ENCODE measurements at places on chromosomes 7 and 10.

DNA sequence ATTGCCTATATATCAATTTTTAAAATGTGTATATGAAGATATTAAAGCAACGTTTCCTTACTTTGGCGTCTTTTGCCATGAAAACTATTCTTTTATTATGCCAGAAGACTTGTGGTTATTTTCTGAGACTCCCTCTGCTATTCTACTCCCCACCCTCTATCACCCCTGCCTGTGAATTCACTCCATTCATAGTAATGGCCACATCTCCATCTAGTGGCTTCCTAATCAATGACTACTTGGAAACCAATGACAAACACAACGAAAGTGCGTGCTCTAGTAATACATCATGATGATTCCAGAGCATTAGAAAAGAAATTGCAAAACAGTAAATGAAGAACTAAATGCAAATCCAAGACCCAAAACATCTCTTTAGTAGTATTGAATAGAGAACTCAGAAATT is 186.7 kb upstream of the HGF start:
- peak; percentile 52 for DNase-seq

DNA sequence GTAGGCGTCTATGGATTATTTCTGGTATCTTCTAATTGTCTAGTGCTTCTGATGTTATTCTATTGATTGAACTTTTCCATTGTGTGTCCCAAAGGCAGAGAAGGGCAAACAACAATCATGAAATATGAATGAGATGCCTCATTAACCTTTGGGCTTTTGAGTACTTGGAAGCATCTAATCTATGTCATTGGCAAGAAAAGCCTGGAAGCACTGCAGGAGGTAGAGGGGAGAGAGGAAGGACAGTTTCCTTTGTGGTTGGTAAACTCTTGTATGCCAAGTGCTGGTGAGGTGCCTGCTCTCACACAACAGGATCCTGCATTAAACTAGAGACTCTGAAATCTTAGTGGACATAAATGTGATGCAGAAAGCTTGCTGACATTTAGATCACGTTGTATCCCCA is 155.2 kb upstream of the TPK1 start:
- no peak for DNase-seq

GRCh38 chr10:97939446-97939990 is 89.9 kb downstream of the GOLGA7B start:
- DNase-seq = no peak

DNA sequence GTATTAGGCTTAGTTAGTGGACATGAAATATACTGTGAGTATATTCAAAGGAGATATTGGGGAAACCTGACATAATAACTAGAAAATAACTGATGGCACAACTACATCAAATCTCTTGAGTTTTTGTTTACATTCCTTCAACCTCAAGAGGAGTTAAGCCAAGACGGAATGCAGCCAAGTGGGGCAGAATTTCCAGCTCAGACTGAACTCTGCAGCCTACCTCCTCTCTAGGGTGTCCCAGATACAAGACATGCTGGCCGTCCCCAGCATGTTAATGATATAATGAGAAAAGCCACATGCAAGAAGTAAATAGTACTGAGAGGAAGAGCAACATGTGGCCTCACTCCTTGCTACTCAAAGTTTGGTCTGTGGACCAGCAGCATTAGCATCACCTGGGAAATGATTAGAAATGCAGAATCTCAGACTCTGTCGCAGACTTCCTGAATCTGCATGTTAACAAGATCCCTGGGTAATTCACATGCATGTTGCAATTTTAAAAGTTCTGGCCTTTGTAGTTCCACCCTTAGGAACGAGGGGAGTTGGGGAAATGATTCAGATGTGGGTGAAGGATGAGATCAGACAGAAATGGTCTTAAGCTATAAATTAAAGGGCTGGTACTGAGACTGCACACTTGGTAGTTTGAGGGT is 118.4 kb upstream of the CACUL1 start:
- peak; percentile 30 for DNase-seq

DNA sequence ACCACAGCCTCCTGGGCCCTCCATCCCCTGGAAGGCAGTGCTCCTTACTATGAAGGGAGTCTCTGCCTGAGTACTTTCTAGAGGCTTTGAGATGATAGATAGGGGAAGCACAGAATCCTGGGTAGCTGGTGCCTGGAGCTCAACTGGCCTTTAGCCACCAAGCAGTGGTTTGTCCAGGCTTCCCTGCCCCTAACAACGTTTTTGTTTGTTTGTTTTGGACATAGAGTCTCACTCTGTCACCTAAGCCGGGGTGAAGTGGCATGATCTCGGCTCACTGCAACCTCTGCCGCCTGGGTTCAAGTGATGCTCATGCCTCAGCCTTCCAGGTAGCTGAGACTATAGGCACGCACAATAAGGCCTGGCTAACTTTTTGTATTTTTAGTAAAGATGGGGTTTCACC is 289.4 kb downstream of the PLXNA4 start:
- DNase-seq = no peak

GRCh38 chr7:2231992-2232765 is 566 bp downstream of the MAD1L1 start:
- no peak for DNase-seq

DNA sequence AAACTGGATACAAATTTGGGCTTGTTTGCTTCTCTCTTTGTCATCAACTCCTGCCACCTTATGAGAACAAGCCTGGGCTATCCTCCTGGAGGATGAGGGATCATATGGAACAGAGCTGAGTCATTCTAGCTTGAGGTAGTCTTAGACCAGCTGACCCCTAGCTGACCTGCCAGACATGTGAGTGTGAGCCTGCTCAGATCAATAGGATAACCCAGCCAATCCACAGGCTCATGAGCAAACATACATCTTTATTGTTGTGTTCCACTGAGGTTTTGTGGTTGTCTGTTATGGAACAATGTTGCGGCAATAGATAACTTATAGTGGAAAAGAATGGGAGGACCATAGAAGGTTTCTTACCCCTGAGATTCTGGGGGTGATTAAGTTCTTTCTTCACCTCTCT is 54.5 kb upstream of the FAM180A start:
- DNase-seq = no peak

GRCh38 chr7:155358066-155358947 is 60.6 kb downstream of the INSIG1 start:
- DNase-seq = no peak

- no peak for DNase-seq
These were observed 2.4 kb upstream of the GRID1 start for GRCh38 chr10:86368987-86369386.

DNA sequence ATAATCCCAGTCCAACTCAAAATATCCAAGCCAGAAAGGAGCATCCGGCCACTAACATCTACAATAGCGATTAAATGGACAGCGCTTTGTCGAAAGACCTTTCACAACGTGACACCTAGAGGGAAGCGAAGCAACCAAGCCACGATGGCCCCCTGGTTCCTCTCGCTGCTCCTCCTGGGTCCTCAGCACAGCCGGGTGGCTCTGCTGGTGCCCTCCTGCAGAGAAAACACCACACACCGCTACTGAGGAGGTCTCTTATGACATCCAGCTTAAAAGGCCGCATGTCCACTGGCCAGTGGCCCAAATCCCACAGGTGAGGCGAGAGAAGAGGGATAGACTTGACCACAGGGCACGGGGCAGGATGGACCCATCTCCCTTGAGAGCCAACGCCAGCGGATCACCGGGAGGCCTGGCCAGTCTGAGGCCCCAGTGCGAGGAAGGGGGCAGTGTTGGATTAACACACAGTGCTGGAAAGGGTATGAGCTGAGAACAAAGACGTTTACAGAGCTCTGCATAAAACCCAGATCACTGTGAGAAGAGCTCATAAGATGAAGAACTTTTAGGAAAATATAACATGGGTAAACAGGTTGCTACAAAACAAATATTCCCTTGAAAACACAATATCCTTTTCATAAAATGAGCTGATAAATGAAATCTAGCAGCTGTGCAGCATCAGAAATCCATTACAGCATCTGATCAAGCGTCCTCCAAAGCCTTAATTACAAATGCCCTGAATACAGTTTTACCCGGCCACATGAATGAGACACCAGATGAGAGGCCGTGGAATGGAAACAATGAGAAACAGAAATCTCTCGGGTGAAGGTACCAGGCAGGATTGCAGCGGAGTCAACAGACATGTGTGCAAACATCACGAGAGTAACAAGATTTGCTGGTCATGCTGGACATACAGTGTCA is 236.7 kb downstream of the DIP2C start:
- no peak for DNase-seq

GRCh38 chr10:122307669-122308416 is 36.7 kb downstream of the BTBD16 start:
- DNase-seq = peak; percentile 97

- DNase-seq = no peak
These were observed 19.5 kb upstream of the PLPP4 start for GRCh38 chr10:120437541-120437940.

- no peak for DNase-seq
These were observed 5.5 kb downstream of the PRKAR2B start for GRCh38 chr7:107049971-107050532.

DNA sequence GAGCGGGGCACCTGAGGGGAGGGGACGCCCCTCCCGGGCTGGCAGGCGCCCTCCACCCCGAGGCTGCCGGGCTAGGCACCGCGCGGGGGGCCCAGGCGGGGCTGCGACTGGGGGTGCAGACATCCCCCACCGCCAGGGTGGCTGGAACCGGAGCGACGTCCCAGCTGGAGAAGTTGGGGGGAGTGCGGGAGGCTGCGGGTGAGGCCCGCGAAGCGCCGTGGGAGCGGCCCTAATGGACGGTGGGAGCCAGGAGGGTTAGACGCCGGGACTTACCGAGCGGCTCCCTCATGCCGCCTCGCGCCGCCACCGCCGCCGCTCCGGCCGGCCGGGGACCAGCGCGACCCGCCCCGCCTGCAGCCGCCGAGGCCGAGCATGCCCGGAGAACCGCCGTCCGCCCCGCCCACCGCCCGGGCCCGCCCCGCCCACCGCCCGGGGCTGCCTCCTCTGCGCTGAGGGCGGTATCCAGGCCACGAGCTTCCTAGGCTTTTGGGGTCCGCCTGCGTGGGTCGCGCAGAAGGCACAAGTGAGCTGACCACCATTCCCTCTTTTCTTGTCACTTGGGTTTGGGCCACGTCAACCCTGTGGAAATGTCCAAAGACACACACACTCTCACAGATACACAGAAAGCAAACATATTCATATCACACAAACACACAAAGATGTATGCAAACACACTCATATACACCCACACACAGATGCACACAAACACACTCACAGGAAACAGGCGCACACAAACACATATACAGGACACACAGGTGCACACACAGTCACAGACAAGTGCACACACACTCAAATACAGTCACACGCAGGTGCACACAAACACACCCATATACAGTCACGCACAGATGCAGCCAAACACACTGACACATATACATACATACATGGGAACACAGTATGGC is at the start of gene JCAD:
TSS of gene JCAD (minus strand) at position 378 of the 899 bp plus-strand sequence. CDS start 11,774 bp downstream, outside the sequence.
- no peak for DNase-seq

DNA sequence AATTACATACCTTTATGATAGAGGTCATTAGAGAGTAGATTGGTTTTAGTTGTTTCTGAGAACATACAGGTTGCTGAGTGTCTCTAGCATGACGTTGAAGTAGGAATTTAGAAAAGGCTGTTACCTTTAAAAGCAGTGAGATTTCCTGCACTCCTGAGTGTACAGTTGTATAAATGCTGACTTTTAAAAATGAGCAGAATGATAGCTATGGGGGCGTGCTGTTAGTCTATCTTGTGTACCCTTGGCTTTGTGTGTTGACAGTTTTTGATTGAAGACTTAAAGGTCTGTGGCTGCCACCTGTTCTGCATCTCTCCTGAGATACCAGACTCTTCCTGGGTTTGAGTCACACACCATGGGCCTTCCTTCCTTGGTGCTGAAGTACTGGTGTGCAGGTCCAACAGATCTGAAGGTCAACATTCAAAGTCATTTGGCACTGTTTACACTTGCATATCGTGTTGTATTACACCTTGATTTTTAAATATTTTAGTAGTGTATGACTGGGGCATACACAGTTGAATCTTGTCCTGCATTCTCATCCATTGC is 23.8 kb downstream of the DNAJB6 start:
- no peak for DNase-seq

DNA sequence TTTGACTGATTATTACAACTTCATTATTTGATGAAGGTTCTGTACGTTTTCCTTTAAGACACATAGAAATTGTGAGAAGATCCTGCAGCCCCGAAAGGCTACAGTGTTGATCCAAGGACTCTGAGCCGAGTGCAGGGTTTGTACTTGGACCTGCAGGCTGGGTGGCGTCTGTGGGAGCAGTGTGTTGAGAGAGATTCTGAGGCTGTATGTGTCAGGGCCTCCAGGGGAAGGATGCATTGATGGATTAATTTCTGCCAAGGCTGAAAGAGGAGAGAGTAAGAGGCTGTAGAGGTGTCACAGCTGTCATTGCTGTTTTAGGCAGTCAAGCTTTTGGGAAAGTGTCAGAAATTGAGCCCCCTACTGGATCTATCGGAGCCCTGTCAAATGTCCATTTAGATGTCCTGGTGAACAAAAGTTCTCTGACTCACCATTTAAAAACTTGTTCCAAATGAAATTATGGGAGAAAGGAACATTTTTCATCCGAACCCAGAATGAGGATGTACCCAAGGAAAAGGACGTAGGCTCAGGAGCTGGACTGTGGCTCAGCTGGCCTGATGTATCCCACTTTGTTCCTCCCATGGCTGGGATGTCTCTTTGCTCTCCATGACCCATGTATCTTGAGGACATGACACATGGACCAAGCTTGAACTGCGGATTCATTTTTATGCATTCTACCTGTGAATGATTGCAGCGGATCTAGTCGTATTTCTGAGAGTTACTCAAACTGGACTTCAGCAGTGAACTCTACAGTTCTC is 102.2 kb downstream of the TCF7L2 start:
- DNase-seq = no peak

- DNase-seq = peak; percentile 52
These were observed 56.7 kb downstream of the EGFR start for GRCh38 chr7:55075464-55076021.

GRCh38 chr7:124796771-124797170 is 31.2 kb upstream of the GPR37 start:
- no peak for DNase-seq

DNA sequence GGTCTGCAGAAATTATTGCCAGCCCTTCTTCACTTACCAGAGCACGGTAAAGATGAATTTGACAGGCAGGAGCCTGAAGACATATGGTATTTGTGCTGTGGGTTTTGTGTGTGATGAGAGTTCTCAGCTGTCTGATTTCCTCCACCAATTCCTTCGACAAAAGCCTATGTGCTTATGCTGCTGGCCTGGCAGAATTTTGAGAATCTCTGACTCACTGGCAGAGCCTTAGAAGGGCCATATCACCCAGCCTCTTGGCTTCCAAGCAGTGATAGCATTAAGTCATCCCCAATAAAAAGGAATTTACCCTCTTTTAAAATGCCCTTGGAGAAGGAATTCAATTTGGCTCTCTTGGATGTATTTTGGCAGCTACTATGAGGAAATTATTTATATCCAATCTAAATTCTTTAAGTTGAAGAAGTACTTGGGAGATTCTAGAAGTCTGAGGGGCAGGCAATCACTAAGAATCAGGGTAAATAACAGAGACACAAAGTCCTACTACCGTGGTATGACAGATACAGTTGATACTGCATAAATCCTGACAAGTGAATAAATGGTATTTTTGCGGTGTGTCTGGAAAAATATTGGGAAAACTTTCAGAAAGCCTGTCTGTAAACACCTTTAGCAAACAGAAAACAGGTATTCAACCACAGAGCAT is 68.6 kb upstream of the EFCAB10 start:
- DNase-seq = no peak

Measured in fibroblast of the conjunctiva (primary cell).